ENCODE measurements at places on chromosomes 12 and 14.

DNA sequence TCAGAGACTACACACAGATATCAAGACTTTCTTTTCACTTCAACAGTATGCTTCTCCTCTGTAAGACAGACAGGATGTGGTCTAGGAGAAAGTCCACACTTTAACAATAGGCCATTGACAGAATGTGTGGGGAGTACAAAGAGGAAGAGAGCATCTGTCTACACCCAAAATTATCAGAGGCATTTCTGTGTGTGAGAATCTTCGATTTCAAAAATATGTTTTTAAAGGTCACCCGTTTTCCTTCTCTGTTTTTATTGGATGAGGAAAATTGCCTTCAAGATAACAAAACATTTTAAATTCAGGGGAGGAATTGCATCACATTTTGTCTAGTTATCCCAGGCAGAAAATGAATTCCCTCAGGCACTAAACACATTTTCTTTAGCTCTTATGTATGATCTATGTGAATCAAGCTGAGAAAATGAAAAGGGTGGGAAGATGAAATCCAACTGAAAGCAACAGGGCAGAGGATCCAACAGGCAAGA, 16.4 kb downstream of the NAV3 start:
- DNase-seq: no peak

- no peak for DNase-seq
These were observed 33.0 kb downstream of the P2RX2 start for GRCh38 chr12:132651444-132652100.

DNA sequence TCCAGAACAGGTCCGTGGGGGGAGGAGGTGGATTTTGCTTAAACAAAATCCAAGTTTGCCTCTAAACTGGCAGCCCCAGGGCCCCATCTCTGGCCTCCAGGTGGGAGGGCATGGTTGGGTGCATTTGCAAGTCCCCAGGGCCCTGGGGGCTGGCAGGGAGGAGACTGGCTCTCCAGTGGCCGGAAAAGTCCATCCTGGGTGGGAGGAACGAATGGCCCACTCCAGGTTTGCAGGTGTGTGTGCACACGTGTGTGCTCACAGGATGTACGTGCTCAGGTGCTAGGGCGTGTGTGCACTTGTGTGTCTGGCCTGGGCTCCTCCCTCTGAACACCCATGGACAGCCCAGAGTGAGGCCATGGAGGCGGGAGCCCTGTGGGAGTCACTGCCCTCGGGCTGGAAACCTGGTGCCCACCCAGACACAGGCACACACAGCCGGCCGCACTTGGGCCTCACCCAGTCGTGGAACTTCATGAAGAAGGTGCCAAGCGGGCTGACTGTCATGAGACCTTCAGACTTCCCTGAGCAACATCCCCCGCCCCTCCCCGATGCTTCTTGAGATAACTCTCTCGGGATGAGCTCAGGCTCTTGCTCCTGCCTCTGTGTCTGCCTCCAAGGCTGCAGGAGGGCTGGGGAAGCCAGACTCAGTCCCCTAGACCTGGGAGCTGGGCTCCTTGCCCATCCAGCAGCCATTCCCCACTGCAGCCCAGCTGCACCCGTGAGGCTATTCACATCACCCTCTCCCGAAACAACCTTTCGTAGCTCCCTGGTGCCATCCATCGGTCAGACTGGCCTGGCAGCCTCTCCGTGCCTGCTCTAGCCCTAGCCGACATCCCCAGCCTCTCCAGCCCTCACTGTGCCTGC, 9.4 kb downstream of the AHNAK2 start:
- DNase-seq: no peak

DNA sequence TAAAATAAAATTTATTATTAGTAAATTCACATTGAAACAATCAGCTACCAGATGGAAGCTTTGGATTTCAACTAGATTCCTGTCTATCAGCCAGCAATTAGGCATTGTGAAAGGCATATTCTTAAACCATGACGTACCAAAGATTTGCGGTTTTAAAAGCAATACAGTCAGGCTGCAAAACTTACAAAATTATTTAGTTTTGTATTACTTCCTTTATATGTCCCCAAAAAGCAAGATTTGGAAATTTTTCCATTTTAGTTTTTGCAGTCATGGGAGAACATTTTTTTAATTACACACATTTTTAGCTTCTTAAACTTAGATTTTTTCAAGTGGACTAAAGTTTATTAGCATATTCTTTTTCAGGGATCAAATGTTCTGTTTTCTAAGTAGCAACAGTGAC, 225.0 kb upstream of the KITLG start:
- DNase-seq: no peak

All from type B pancreatic cell (in vitro differentiated cells).